Globus pallidus (tissue), 1 donor: ENCODE measurements at places on chromosomes 12 and 14.

- no peak for DNase-seq
Observed at GRCh38 chr14:95231966-95232633, 74.8 kb upstream of the DICER1 start.

DNA sequence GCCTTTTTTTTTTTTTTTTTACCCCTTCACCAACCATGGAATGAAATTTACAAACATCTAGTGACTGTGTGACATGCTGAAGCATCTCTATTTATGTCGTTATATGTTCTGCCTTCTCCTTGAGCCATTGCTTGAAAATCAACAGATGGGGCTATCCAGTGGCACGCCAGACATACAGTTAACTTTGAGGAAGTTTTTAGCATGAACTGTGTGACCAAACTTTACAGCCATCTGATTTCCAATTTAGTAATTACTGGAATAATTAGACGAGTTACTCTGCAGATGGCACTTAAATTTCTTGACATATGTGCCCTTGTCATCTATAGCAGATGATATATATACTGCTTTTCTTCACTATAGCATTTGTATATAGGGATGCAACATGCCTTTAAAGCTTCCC, 192.1 kb downstream of the SNAPC1 start:
- DNase-seq, result no peak

- no peak for DNase-seq
Observed at GRCh38 chr12:51926064-51926632, 18.8 kb downstream of the ACVRL1 start.

- DNase-seq, result peak; percentile 22
Observed at GRCh38 chr12:109822951-109823411, 10.2 kb downstream of the TRPV4 start.

DNA sequence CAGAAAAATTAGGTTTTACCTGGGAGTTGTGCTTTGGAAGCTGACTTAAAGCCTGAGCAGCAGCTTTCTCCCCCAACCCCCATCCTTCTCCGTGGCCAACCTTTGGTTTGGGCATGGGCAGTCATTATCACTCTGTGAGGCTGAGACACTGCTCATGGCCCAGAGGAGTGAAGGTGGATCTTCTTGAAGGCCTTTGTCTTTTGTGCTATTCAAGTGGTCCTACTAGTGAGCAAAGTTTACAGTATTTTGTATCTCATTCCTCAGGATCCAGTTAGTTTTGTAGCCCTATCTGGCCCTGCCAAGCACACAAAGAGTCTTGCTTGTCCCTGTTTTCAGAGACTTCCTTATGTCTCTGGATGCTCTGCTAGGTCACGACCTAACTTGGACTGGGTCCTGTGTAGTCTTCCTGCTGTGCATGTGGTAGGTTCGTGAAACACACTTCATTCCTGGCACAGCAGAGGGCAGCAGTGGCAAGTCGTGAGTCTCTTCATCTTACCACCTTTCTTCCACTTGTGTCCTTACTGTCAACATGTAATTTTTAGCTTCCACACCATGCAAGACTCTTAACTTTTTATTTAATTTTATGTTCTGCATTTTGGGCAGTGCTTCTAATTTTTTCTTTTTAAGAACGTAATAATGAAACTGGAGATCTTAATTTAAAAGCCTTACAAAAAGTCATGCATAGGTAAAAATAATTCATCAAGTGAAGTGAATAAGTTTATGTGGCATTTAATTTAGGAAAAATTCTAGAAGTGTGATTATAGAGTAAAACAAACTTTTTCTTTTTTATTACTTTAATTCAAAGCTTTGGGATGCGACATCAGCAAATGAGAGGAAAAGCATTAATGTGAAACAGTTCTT, 53.7 kb downstream of the APAF1 start:
- peak; percentile 85 for DNase-seq
